Renal cortical epithelial cell (primary cell): ENCODE measurements at places on chromosomes 4 and X. TPM values are rescaled to one million over a fixed set of nuclear protein-coding genes. Genes with fewer than 3 reads are reported as not detected.
A peak's percentile ranks its signal among the peaks of the same experiment; 100 is the strongest.

Gene CXCL5
- total RNA-seq = 42.3 and 210 TPM in 2 replicates

Gene CABS1
- not detected in 2 replicates for total RNA-seq

Gene MTMR8
- total RNA-seq = 1.1 and 1.4 TPM in 2 replicates

Gene F8A3
- total RNA-seq = 0.52 and 5.6 TPM in 2 replicates

Gene ATP8A1
- total RNA-seq = 4.0 and 38.4 TPM in 2 replicates

GRCh38 chrX:22024577-22024976 lies 7.5 kb upstream of the PHEX start:
- no peak for DNase-seq

GRCh38 chrX:33379839-33380238 lies 168.5 kb upstream of the DMD start:
- DNase-seq = no peak

GRCh38 chrX:13502590-13502989 lies 66.8 kb upstream of the EGFL6 start:
- DNase-seq = no peak

DNA sequence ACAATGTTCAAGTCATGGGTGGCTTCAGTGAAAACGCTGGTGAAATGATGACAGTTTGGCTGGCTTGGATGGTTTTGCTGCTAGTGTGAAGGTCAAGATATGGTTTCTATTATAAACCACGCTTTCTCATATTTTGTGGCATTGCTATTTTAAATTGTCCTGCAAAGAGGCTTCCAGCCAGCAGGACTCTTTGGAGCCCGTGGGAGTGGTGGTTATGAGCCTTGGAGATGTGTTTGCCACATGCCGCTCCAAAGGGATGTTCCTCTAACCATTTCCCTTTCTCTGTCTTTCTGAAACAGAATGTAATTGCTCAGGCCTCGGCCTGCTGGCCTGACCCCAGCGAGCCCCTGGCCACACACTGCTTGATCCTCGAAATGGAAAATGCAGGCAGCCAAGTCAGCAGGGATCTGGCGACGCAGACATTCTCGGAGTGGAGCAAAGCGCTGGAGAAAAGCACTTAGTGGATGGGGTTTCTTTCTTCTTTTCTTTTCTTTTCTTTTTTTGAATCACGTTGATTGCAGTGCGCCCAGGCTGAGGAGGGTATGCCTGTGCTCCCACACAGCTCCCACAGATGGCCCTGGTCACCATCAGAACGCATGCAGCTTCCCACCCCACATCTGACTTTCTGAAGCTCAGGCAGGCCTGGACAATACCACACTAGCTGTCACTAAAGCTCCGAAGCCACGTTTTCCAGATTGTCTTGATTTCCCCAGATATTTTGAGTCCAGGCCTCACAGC lies 114.0 kb downstream of the ENPP6 start:
- no peak for DNase-seq

DNA sequence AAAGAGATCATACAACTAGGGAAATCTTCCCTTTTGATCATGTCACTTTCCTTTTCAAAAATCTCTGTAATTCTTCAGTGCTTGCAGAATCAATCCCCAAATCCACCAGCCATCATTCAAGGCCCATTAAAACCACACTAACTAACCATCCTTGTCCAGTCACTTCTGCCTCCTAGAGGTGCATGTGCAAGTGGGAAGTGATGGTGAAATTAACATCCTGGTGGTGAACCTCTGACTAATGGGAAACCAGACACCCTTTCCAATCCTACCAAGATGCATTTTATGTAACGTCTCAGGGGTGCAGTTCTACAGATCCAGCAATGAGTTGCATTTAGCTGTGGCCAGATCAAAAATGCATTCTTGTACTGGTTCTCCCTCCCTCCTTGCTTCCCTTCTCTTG lies 341.8 kb downstream of the RAPGEF2 start:
- peak; percentile 61 for DNase-seq

DNA sequence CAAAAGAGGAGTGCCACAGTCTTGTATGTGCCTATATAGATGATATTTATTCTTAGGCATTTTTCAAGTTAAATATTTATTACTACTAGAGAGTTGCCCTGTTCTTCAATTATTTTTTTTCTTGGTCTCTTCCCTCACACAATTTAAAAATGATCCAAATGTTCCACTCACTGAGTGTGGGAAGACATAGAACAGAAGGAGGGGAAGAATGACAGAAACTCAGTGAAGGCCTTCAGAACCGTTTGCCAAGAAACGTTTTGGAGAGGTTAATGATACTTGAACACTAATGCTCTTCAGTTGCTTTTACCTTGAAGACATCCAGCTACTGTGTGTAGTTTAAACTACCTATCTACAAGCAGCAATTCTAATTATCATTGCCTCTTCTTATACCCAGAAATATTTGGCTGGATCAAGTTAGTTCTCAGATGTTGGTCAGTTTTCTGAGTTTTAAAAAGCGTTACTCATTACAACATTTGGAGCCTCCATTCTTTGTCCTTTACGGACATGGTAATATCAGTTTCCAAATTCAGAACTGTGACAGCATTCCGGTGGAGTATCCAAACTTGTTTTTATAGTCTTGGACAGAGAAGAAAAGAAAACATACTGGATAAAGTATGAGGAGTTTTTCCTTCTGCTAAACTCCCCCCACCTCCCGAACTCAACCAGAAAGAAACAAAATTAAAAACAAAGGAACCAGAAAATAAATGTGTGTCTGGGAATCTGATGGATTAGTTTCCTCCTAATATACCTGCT lies 389.7 kb downstream of the SPRY1 start:
- DNase-seq = no peak

DNA sequence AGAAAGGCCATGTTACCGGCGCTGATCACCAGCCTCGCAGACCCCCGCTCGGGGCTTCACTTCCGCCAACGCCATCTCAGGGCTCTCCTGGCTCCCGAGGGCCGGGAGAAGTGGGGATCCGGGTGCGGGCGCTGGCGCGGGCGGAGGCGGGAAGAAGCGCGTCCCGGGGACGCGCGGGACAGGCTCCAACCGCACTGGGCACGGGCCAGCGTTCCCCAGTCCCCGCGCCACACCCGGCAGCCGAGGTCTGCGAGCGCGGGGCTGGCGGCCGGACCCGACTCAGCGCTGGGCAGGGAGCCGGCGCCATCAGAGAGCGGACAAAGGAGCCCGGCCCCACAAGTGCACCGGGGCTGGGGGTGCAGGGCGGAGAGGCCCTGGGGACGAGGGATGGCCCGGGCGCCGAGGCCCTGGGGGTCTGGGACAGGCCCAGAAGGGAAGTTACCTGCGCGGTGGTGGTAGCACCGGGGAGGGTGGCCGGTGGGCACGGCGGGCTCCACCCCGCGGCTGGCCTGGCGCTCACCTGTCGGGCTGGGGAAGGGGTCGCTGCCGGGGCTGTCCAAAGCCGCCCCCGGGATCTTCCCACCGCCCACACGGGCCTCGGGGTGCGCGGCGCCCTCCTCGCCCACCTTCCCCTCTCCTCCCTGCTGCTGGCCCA lies 449 bp downstream of the CTPS2 start:
- DNase-seq = no peak
